Effector memory CD8-positive, alpha-beta T cell (primary cell): ENCODE measurements at places on chromosomes 16 and 17.

- no peak for DNase-seq
- H3K27me3 ChIP-seq, result no peaks in the 10 kb centered on the region
- H3K27ac ChIP-seq, result peak overlapping the region; percentile 77
- H3K4me3 ChIP-seq, result no peak overlapping the region
- H3K36me3 ChIP-seq, result peaks cover 12% of the 10 kb centered on the region
- H3K4me1 ChIP-seq, result peaks cover 5% of the 10 kb centered on the region
These were observed 6.9 kb downstream of the SLC26A11 start for GRCh38 chr17:80227156-80227555.

DNA sequence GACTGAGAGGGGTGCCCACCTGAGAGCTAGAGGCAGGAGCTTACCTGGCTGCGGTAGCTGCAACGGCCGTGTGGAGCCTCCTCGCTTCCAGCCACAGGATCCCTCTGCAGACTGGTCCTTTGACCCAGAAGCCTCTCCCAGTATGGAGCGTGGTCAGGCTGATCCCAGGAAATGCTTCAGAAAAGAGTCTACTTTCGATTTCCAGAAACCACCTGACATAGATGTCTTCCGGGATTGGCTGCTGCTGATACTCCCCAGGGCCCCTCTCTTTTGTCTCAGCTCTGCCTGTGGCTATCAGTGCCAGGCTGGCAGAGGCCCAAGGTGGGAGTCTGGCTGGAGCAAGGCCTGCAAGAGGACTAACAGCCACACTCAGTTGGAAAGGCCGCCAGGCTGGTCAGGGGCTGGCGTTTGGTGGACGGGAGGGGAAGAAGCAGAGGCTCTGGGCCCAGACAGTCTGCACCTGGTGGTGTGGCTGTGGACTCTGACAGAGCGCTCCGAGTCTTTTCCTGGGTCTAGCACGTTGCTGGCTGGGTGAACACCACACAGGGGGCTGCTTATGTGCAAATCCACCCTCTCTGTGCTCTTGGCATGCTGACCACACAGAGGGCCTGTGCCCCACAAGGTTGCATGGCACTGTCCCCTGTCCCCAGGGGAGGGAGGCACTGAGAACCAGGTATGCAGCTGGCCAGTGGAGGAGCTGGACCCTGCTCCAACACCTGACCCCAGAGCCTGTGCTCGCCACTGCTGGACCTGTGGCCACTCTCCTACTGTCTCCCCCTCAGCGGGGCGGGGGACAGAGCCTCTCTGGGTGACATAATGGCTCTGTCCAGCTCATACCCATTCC is at the start of gene LGALS3BP:
Gene LGALS3BP, minus strand, starts transcription at position 144 of the 844 bp plus-strand sequence. CDS start 2,732 bp downstream, outside the sequence.
- DNase-seq, result no peak
- no peak within 1 kb of the TSS for H3K27ac ChIP-seq

DNA sequence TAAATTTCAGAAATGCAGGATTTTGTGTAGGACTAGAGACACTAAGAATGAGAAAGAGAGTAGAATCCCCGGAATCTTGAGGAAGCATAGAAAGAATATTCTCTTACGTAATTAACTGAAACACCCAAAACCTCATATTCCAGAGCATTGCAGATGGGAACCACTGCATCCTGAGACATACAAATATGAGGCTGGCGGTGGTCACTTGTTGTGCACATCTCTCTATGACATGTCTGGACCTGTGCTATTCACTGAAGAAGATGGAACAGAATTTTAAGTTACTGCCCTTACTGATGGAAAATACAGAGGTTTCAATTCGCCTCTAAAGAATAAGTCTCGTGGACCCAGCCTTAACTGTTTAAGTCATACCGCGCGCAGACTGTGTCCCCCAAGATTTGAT is 806 bp downstream of the RAD51C start:
- no peaks in the 10 kb centered on the region for H3K27me3 ChIP-seq
- H3K4me3 ChIP-seq, result peak overlapping the region; percentile 93
- no peak for DNase-seq
- peak overlapping the region; percentile 93 for H3K27ac ChIP-seq
- peaks cover 29% of the 10 kb centered on the region for H3K36me3 ChIP-seq

DNA sequence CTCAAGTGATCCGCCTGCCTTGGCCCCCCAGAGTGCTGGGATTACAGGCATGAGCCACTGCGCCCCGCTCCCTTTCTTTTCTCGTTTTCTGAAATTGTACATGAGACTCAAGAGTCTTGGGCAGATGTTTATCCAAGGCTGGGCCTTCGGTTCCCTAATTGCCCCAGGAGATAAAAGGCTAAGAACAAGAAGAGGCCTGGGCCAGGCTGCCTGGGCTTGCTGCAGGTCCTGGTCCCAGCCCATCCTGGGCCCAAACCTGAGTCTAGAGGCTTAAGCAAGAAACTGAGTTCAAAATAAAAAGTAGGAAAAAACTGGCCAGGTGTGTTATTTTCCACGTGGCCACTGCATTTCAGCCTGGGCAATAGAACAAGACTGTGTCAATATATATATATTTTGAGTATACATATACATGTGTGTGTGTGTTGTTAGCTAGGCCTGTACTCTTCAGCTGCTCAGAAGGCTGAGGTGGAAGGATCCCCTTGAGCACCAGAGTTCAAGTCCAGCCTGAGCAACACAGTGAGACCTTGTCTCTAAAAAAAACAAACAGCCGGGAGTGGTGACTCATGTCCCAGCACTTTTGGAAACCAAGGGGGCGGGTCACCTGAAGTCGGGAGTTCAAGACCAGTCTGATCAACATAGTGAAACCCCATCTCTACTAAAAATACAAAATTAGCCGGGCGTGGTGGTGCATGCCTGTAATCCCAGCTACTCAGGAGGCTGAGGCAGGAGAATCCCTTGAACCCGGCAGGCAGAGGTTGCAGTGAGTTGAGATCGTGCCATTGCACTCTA is 6.8 kb upstream of the CLUH start:
- no peaks in the 10 kb centered on the region for H3K36me3 ChIP-seq
- H3K4me1 ChIP-seq, result no peaks in the 10 kb centered on the region
- H3K27ac ChIP-seq, result no peak overlapping the region
- peaks cover 21% of the 10 kb centered on the region for H3K27me3 ChIP-seq
- H3K4me3 ChIP-seq, result no peak overlapping the region

- H3K36me3 ChIP-seq, result peaks cover 10% of the 10 kb centered on the region
- H3K27ac ChIP-seq, result no peak overlapping the region
- H3K27me3 ChIP-seq, result no peaks in the 10 kb centered on the region
- no peak for DNase-seq
- peaks cover 21% of the 10 kb centered on the region for H3K4me1 ChIP-seq
These were observed 3.1 kb downstream of the ERI2 start for GRCh38 chr16:20803192-20803560.

DNA sequence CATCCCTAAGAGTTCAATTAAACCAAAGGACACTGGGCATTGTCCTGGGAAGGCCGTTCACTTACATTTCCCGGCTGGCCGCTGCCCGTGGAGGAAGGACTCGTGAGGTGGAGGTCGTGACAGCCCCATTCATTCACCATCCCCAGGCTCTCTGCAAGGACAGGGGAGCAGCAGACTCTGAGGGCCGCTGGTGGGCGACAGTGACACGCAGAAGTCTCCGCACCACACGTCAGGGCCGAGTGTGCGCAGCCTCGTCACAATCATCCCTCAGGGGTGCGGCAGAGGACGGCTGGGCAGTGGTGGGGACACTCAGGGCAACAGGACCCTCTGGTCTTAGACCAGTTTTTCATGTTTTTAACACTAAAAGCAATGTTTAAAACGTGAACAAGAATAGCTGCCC is 21.7 kb downstream of the UNKL start:
- no peaks in the 10 kb centered on the region for H3K4me1 ChIP-seq
- peaks cover 44% of the 10 kb centered on the region for H3K36me3 ChIP-seq
- no peaks in the 10 kb centered on the region for H3K27me3 ChIP-seq
- no peak overlapping the region for H3K4me3 ChIP-seq
- peak overlapping the region; percentile 46 for H3K27ac ChIP-seq
- no peak for DNase-seq

- DNase-seq, result peak; percentile 45
- no peak overlapping the region for H3K4me3 ChIP-seq
- H3K36me3 ChIP-seq, result no peaks in the 10 kb centered on the region
- peaks cover 6% of the 10 kb centered on the region for H3K4me1 ChIP-seq
These were observed 51.5 kb upstream of the MGAT5B start for GRCh38 chr17:76816590-76817135.

DNA sequence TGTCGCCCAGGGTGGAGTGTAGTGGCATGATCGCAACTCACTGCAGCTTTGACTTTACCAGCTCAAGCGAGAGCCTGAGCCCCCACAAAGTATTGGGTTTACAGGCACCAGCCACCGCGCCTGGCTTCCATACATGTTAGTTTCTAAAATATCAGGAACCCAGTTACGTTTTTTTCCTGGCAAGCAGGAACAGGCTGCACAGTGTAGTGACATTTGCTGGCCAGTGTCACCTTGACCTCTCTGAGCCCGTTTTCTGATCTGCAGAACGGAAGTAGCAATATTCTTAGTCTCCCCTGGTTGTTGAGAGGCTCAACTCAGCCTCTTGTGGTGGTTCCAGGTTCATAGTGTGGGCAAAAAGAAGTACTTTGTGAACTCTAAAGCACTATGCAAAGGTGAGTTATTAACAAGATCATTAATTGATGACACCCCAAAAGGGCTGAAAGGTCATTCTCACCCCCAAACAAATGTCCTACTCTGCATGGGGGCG is 15.6 kb downstream of the IGF2BP1 start:
- DNase-seq, result no peak
- H3K4me3 ChIP-seq, result no peak overlapping the region
- H3K36me3 ChIP-seq, result no peaks in the 10 kb centered on the region
- H3K27ac ChIP-seq, result no peak overlapping the region

- peak overlapping the region; percentile 71 for H3K4me3 ChIP-seq
- H3K4me1 ChIP-seq, result peaks cover 26% of the 10 kb centered on the region
- no peak for DNase-seq
These were observed 20.8 kb downstream of the MYO18A start for GRCh38 chr17:29159306-29159860.

DNA sequence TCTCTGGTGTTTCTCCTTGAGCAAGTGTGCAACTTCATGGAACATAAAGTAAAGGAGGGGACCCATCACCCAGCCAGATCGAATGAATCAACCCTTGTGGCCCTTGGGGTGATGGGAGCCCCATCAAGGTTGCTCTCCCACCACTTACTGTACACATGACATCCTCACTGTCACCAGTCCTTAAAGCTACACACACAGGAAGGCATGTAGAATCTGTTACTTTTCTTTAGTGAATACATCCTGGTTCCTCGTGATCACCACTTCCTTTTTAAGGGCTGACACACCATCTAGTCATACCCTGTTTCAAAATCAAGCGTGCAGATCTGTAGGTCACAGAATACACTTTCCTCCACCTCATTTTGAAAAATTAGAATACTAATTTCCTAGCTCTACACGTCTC is 22.6 kb upstream of the MPHOSPH6 start:
- peaks cover 6% of the 10 kb centered on the region for H3K27me3 ChIP-seq
- H3K4me1 ChIP-seq, result peaks cover 9% of the 10 kb centered on the region
- no peaks in the 10 kb centered on the region for H3K36me3 ChIP-seq

- no peak overlapping the region for H3K27ac ChIP-seq
- no peaks in the 10 kb centered on the region for H3K36me3 ChIP-seq
- no peak overlapping the region for H3K4me3 ChIP-seq
- H3K27me3 ChIP-seq, result peaks cover 4% of the 10 kb centered on the region
- H3K4me1 ChIP-seq, result no peaks in the 10 kb centered on the region
- DNase-seq, result no peak
These were observed 302.8 kb downstream of the ABCC12 start for GRCh38 chr16:47852991-47853390.

DNA sequence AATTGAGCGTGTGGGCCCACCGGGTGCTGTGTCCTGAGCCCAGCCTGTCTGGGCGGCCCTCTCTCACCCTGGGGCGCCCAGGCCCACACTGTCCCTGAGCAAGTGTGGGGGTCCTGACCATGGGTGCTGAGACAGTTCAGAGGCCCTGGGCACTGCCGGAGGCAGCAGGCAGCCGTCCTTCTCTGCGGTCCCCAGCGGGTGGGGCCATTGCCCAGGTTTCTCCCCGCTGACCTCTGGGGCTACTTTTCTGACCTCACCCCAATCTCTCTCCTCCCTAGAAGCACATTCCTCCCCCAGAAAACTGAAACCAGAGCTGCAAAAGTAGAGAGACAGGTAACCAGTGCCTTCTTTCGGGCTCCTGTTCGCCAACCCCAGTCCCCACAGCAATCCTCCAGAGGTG is 36.0 kb upstream of the PVALEF start:
- no peak overlapping the region for H3K4me3 ChIP-seq
- peaks cover 3% of the 10 kb centered on the region for H3K36me3 ChIP-seq
- peak overlapping the region; percentile 49 for H3K27ac ChIP-seq
- no peak for DNase-seq
